ENCODE measurements at places on chromosomes 1 and 21. TPM values are rescaled to one million over a fixed set of nuclear protein-coding genes. Genes with fewer than 3 reads are reported as not detected.

Gene SELE
- total RNA-seq: not detected

Gene TPTE
- not detected for total RNA-seq

Gene KLHDC9
- 5.6 TPM for total RNA-seq

Gene PALMD
- not detected for total RNA-seq

Gene CDK18
- not detected for total RNA-seq

Gene FCMR
- not detected for total RNA-seq

Gene SCAMP3
- total RNA-seq: 80.5 TPM

Gene SYDE2
- total RNA-seq: 4.8 TPM

Gene TNFRSF8
- not detected for total RNA-seq

Gene CFHR2
- total RNA-seq: not detected

Gene SH2D1B
- total RNA-seq: not detected

Gene FMO4
- total RNA-seq: 1.6 TPM

Gene KRTAP12-2
- total RNA-seq: not detected
